ENCODE measurements at places on chromosomes 4 and X.

DNA sequence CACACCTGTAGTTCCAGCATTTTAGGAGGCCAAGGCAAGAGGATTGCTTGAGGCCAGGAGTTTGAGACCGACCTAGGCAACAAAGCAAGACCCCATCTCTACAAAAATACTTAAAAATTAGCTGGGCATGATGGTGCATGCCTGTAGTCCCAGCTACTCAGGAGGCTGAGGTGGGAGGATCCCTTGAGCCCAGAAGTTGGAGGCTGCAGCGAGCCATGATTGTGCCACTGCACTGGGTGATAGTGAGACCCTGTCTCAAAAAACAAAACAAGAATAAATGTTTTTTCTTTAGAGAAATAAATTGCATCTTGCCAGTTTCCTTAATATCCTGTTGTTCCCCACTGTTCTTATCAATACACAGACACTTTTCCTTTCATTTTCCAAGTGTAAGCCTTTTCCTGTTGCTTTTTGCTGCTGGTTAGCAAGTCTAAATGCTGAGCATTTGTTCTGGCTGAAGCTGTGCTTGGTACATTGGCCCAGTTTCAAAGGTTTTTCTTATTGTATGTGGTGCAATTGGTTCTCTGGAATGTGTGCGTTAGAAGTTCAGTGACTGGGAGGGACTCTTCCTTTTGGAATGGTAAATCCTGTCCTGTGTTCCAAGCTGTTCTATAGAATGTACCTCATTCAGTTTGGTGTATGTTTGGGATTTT, 98.2 kb downstream of the AFF1 start:
- DNase-seq, result no peak

GRCh38 chrX:129665916-129666644, 11.3 kb upstream of the APLN start:
- no peak for DNase-seq

GRCh38 chr4:924107-925096, 7.7 kb downstream of the GAK start:
- DNase-seq, result no peak

GRCh38 chr4:2583092-2583491, 46.6 kb downstream of the FAM193A start:
- DNase-seq, result no peak

- no peak for DNase-seq
These were observed 13.8 kb upstream of the STBD1 start for GRCh38 chr4:76292730-76293129.

DNA sequence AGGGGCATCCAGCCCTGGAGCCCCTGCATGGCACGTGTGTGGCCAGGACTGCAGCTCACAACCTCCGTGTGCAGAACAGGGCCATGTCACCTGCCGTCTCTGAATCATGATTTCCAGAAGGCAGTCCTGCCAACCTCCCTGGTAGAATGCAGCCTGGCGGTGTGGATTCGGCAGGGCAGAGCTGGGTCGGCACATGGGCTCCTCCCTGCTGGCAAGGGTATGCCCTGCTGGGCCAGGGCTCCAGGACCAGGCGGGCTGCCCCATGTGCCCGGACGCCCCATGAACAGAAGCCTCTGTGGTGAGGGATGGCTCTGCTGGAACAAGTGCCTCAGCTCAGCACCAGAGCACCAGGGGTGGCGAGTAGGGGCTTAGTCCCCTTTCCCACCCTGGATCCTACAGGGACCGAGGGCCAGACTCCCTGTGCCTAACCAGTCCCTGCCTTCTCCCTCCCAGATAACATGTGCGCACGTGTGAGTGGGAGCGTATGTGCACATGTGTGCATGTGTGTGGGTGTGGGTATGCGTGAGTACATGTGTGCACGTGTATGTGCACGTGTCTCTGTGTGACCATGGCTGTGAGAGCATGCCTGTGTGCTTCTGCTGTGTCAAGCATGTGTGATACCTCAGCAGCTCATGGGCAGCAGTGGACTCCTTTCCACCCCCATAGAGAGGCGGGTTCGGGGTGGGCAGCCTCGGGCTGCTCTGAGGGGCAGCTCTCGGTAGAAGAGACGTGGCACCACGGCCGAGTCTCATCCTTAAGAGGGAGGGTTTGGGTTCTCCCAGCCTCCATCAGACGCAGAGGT, 10.3 kb upstream of the MXD4 start:
- DNase-seq, result no peak

- no peak for DNase-seq
These were observed 402 bp upstream of the UPRT start for GRCh38 chrX:75273483-75273882.

DNA sequence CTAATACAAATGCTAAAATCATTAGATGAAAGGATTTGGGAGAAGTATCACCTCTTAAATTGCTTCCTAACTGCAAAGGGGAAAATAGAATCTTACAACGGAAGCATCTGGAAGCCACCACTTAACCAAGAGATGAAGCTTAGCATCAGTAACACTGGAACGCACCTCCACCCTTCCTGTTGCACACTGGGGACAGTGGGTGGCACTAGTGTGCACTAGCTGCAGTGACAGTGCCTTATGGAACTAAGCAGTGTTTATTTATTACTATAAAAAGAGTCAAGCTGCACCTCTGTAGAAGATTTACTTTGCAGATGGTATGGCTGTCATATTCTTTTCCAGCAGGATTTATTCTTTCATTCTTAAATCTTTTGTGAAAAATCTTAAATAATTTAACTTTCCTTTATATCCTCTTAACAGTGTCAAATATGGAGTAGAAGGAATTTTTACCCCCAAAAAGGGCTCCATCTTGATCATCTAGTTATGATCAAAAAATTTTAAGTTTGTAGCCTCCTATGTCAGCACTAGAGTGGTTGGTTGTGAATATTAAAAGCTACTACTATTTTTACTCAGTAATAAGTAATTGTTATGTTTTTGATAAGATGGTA, 76.7 kb downstream of the SCD5 start:
- DNase-seq, result no peak

- no peak for DNase-seq
These were observed 335.5 kb downstream of the ZNF674 start for GRCh38 chrX:46209768-46210167.

DNA sequence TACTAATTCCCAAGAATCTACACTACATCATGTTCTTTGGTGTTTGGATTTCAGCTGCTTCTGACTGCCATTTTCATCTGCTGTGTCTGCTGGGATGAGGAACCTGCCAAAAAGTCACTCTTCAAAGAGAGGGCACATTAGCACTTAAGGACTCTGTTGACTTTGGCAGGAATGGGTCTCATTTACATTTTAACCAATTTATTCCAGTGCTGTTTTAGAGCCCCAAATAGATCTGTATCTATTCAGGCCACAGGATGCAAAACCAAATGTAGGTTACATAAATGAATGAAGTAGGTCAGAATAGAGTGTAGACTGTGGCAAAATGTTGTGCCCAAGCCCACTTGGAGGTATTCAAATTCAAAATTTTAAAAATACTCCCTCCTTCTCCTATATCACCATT, 14.4 kb downstream of the TXK start:
- DNase-seq, result no peak

DNA sequence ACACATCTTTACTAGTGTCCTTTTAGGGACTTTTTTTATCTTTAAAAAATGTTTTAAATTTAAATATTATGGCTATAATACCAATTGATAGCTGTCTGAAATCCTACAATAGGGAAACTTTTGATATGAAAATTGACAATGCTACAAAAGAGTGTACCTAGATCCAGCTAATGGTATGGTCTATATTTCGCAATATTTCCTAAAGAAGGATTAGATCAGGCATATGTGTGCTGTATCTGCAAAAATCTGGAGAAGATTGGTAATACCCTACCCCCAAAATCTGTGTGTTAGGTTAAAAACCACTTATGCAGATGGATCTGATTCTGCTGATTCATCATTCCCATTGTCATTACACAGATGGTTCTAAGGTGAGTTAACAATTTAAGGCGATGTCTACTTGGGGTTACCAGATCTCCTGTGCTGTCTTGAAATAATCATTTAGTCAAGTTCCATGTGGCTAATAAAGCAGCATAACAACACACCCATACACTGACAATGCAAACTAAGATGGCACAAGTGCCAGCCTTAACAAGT, 137.1 kb downstream of the GASK1B start:
- DNase-seq, result no peak

DNA sequence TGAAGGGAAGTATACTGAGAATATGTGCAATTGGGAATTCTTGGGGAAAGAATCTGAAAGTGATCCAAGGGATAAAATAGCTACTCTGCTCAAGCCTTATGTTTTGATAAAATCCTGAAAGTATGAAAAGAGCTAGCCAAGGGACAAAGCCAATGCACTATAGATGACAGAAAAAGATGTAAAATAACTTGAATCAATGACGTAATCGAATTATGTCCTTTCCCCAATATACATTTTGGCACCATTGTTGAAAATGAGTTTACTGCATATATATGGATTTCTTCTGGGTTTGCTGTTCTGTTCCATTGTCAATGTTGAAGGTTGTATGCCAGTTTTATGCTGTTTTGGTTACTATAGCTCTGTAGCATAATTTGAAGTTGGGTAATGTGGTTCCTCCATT, 407.3 kb downstream of the DCAF12L2 start:
- no peak for DNase-seq

- DNase-seq, result no peak
These were observed 63.0 kb upstream of the AGA start for GRCh38 chr4:177505171-177505615.

GRCh38 chr4:15521442-15522039, 51.9 kb downstream of the CC2D2A start:
- DNase-seq, result no peak

DNA sequence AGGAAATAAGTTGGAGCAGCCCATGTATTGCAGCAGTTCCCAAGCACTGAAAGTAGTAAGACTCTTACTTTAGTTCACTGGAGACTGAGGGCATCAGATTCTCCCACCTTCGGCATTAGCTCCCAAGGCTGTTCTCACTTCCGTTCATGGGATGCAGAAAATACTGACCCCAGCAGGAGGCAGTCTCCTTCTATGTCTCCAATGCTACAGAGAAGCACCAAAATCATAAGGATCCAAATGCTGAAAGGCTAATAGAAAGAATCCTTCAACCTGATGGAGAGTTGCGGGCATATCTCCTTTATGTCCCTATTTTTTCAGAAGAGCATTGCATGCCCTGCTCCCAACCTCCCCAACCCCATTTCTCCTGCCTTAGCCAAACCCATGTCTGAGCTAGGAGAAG, 32.4 kb downstream of the ADH7 start:
- no peak for DNase-seq

GRCh38 chr4:82124932-82125786, 248.6 kb downstream of the HNRNPD start:
- no peak for DNase-seq

DNA sequence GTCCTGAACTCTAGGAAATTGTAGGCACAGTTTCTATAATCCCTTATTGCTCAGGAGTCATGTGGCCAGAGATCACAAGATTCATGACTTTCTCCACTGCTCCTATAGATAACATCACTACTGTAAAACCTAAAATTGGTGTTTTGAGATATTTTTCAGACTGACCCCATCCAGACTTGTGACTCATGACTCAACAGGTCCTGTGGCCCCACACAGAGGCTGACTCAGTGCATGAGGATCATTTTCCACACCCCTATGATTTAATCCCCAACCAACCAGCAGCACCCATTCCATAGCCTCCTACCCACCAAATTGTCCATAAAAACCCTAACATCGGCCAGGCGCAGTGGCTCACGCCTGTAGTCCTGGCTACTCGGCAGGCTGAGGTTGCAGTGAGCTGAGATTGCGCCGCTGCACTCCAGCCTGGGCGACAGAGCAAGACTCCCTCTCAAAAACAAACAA, 13.2 kb upstream of the XIAP start:
- DNase-seq, result no peak

- DNase-seq, result no peak
These were observed 61.8 kb downstream of the MAGED1 start for GRCh38 chrX:51955200-51955599.

DNA sequence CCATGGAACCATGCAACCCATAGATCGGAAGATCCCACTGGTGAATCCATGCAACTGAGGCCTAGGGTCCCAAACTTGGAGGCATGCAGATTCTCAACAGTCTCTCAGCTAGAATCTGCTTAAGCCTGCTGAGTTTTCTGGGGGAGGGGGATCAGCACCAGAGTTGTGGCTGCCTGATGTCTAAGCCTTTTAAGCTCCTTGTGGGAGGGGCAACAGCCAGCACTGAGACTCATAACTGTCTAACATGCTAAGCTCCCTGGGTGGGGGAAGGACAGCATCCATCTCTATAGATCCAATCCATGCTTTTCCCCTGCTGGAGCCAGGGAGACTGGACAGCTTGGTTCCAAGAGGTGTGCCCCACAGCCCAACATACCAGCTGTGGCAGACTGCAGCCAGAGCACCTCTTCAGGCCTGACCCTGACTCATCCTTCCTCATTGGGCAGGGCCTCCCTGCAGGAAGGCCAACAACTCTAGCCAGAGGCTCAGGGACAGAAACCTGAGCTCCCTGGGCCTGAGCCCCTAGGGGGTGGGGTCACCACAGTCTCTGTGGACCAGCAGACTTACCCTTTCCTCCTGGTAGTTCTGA, 300.1 kb upstream of the SLC7A11 start:
- DNase-seq, result no peak

DNA sequence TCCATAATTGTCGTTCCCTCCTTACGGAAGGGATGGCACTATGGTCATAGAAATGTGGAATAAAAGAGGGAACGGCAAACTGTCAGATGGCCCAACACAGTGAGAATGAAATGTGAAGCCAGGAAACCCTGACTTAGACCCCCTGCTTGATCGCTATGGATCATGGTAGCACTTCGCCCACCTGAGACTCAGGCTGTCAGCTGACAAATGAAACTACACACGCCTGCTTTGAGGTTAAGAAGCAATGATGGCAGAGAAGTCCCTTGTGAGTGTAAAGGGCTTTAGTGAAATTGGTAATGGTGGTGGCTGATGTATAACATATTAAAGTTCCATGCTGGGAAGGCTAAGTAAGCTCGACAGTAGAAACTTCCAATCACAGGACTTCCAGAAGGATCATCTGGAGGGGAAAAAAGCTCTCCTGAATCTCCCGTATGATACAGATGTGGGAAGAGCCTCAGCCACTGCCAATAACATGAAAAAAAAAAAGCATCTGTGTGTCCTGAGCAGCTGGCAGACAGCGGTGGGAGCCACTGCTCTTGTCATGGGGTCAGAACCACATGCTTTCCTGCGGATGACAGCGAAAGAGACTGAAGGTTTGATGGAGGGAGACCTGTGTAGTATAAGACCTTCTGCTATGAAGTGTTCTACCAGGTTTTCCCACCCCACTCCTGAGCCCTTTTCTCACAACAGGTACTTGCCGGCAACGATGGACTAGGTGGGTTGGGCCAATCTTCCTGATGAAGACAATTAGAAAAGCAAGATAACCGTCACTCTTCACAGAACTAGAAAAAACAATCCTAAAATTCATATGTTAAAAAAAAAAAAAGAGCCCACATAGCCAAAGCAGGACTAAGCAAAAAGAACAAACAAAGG, 107.6 kb downstream of the AFAP1 start:
- no peak for DNase-seq

DNA sequence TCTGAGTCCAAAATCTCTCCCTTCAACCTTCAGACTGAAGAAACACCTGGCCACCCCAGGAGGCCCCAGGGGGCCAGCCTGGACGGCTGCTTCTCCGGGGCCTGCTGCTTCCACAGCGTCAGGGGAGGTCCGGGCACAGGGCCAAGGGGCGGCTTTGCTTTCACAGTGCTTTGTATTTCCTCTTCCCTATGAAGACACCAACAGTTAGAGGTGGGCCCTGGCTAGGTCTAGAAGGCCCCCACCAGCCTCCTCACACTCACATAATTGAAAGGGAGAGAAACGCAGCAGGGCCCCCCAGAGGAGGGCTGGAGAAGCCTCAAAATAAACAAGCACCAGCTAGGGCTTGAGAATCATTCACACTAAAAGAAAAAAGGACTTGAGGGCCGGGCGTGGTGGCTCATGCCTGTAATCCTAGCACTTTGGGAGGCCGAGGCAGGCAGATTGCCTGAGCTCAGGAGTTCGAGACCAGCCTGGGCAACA, 17.8 kb downstream of the SCD5 start:
- DNase-seq, result no peak

Measured in stimulated activated CD4-positive, alpha-beta T cell treated with anti-CD3 and anti-CD28 coated beads, Interleukin-4, amount 100 ng/mL, for 48 hours (primary cell).